ENCODE measurements at places on chromosomes 7 and 10.

GRCh38 chr7:80263333-80263732, 128.7 kb downstream of the GNAI1 start:
- no peak for DNase-seq

- no peak for DNase-seq
Observed at GRCh38 chr7:74481458-74482196, 27.9 kb downstream of the GTF2IRD1 start.

- no peak for DNase-seq
Observed at GRCh38 chr7:158121441-158122045, 466.1 kb downstream of the PTPRN2 start.

GRCh38 chr7:104845557-104845956, 168.4 kb upstream of the KMT2E start:
- DNase-seq, result no peak

GRCh38 chr7:37160656-37161055, 288.0 kb downstream of the ELMO1 start:
- no peak for DNase-seq

- peak; percentile 7 for DNase-seq
Observed at GRCh38 chr7:35878351-35878750, 77.5 kb downstream of the SEPTIN7 start.

DNA sequence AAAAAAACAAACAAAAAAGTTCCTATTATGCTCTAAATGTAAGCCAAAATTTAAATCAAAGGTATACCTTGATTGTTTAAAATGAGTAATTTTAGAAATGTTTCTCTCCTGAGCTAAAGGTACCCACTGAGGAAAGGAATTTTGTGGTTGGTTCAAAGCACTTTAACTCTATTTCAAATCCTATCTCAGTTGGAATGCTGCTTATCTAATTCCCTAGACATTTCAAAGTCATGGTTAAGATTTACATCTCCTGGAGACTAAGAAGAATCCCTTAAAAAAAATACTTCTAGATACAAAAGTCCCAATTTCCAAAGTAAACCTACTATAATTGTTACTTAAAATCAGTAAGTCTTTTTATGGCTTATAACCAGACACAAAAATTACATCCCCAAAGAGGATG, 830.7 kb downstream of the GRID1 start:
- no peak for DNase-seq

DNA sequence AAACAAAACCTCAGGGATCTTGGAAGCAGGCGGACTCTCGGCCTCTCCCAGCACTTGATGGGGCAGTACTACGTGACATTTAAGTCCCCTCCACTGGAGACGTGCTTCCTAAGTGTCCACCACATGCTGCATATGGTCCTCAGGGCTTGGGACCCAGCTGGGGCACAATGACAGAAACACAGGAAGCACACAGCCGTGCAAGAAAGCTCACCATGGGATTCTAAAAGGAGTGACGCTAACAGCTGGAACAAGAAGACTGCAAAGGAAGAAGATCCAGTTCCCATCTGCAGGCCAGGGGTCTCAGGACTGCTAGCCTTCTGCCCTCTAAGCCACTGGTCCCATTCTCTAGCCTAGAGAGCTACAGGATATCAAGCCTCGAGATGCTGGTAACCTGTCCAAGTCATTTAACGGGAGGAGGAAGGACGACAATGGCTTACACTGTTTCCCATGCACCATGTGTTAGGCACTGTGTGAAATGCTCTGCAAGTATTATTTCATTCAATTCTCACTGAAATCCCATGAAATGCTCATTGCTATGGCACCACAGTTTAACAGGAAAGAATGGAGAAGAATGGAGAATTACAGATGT, 61.1 kb downstream of the KCNMA1 start:
- DNase-seq, result no peak

DNA sequence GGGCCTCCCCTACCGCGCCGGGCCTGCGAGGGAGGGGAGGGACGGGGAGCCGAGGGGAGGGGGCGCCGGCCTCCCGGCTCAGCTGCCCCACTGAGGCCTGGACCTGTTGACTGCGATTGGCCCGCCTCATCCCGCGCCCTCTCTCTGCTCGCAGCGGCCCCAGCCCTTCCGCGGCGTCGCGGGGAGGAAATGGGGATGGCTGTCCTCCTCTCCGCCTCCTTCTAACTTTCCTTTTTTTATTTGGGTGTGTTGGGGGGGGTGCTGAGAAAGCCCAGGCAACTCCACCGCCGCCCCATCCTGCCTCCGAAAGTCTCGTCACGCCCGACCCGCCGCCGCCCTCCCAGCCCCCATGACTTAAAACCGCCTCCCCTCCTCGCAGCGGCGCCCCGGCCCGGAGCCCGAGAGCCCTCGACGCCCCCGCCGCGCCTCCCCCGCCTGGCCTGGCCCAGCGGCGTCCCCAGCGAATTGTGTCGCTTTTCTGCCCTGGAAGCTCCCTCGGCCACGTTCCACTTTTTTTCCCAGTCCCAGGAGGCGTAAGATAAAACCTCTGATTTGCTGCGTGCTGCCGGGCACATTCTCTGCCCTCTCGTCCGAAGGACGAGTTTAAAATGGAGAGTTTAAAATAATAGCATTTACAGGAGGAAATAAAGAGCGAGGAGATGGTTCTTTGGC, 842 bp upstream of the SKIDA1 start:
- DNase-seq, result peak; percentile 59

DNA sequence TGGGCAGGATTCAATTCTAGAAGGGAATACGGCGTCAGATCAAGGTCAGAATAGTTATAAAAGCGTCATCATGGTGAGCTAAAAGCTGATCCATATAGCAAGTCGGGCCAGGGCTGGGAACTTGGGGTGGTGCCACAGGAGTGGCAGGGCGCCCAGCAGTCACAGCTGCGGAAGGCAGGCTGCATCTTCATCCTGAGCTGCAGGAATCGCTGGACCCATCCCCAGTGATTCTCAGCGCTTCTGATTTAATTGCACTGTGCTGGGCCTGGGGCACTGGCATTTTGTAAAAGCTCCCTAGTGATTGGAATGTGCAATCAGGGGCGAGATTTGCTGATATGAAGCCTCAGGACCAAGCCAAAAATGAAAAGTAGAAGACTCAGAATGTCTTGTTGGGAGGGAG, 135.3 kb downstream of the CTTNBP2 start:
- DNase-seq, result no peak

DNA sequence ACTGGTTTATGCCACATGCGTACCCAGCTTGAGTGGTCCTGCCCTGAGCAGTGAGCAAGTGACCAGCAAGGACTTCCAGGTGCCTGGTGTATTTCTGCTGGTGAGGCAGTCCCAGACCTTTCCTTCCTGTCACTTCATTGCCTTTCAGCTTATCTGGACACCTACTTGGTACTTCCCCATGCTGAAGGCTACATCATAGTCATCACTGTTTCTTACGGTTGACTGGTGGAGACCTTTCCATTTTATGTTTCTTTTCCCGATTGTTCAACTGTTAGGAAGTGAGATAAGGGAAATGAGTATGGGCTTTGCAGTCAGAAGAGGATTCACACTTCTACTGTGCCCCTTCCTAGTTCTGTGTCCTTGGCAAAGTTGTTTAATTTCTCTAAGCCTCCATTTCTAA, 358.5 kb downstream of the GFRA1 start:
- no peak for DNase-seq

DNA sequence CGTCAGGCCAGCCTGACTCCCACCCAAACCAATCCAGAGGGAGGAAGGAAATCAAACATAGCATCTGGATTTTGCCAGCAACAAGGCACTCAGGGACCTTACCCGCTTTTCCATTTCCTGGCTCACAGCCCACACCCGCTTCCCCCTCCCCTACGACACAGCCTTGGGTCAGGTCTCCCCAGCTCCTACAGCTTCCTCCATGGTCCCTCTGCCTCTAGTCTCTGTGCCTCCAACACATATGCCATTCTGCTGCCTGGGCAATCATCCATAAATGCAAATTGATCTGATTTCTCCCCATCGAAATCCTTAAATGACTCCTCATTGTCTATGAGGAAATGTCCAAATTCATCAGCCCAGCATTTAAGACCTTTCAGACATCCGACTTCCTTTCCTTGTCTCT, 53.2 kb upstream of the CUX1 start:
- no peak for DNase-seq

GRCh38 chr7:52269669-52270068, 765.8 kb upstream of the POM121L12 start:
- DNase-seq, result no peak

DNA sequence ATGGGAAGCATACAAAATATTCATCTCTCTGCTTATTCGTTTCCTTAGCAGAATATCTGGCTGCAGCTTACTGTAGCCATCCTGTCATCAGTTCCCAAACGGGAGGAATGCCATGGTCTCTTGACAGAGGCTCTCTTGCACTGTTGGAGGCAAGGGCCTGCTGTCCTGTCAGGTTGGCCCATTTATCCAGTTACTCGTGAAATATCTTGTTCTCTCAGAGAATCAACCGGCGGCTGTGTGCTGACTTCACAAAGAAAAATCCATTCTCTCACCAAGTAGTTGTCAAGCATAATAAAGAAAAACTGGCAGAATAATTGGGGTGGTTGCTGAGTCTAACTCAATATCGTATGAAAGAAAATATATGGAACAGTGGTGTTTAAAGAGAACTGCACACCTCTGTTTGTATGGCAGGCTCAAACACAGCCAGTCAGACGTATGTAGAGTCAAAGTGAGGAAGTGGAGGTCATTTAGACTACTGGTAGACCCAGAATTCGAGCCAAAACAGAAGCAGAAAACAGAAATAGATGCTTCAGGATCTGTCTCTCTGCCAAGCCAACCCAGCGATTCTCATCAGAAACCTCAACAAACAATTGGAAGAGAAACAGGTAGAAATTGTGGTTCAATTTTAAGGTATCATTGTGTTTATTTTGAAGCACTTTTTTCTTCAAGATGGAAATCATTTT, 349.2 kb upstream of the PRKCQ start:
- no peak for DNase-seq

DNA sequence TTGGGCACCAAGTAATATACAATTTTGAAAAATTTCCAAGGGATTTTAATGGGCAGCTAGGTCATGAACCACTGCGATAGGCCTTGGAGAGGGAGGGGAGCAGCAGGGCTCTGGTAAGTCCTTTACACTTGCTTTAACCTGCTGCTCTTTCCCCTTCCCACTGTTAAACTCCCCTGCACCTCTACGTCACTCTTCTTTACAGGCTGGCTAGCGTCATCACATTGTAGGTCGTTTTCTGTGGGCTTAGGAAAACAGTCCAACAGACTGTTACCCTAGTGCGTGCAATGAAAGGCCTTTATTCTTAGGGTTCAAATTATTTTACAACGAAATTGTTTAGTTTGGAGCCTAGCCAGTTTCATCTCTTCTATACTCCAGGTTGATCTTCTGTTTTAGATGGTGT, 235.7 kb downstream of the AUTS2 start:
- no peak for DNase-seq

DNA sequence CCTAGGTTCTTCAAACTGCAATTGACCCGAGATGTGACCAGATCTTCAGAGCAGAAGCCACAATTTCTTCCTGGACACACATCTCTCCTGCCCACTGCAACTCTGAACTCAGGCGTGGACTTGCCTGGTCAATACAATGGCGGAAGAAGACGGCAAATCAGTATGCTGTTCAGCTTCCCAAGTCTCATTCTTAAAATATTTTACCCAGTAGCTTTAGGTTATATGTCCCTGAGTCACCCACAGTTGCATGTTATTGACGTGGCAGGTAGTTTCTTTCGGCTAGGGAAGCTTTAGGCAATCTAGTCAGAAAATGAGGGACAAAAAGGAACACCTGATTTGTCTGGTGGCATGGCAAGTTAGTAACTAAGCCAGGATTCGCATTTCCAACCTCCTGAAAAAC, 22.5 kb downstream of the CEP41 start:
- DNase-seq, result no peak

GRCh38 chr10:76051007-76051936, 619.8 kb downstream of the LRMDA start:
- DNase-seq, result no peak

DNA sequence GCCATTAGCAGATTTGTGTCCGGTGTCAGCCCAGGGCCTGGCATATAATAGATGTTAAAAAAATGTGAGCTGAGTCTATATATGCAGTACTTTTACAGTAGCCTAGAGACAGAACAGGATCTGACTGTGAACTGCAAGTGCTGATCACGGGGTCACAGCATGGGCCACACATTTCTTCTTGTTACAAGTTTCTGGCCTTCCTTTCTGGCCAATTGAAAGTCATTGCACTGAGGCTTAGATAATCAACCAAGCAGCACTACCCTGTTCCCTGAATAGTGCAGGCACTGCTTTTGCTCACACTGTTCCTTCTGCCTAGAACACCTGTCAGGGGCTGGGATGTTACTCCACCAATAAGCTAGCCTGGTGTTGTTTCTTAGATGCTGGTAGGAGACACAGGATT, 5.4 kb upstream of the MARVELD1 start:
- no peak for DNase-seq

DNA sequence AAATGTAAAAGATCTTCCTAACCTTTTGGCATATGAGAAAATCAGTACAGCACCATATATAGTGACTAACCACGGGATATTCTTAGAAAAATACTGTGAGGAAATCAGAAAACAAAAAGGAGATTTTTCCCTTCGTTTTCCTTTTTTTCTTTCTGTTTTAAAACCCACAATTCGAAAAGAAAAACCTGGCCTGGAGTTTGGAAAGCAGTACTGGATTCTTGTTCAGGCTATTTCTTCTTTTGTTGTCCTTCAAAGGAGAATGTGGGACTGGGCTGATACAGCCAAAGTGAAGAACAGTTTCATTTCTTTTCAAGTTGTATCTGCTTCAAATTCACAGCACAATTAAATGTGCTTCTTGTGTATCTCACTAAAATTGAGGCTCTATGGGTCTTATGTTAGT, 156.8 kb upstream of the PHYHIPL start:
- DNase-seq, result no peak

DNA sequence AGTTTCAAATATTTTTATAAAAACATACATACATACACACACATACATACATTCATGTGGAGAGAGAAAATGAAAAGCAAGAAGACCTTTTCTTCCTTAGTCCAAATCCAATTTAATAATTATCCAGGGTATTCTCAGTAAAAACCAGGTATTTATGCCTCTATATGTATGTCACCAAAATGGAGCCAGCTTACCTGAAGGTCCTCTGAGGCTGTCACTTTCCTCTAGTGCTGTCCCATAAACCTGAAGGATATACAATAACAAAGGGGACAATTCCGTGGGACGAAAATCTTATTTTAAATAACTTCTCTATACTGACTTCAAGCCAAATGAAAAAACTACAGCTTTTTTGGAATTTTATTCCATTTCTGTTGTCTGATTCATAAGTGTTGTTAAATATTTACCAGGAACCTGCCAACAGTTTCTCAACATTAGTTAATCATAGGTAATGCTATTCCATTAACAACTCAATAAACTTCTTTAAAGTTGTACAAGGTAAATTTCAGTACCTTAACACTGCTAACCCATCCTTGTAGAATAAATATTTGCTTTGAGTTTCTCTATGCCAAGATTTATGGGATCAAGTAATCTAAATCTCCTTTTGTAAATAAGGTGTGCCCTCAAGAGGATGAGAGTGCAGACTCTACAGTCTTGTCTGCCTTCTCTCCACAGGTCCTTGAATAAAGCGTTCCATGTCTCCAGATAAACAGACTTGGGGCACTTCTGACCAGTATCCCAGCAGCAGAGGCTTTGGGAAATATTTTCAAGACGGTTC, 260.3 kb downstream of the AHR start:
- DNase-seq, result no peak

GRCh38 chr7:92768501-92769393, 67.6 kb downstream of the CDK6 start:
- peak; percentile 36 for DNase-seq

- peak; percentile 37 for DNase-seq
Observed at GRCh38 chr7:6317797-6318438, 45.5 kb upstream of the CYTH3 start.

- DNase-seq, result no peak
Observed at GRCh38 chr7:77783111-77783510, 15.1 kb downstream of the TMEM60 start.

- DNase-seq, result peak; percentile 79
Observed at GRCh38 chr10:33334805-33335550, 511 bp upstream of the NRP1 start.

- no peak for DNase-seq
Observed at GRCh38 chr10:130512936-130513335, 376.7 kb downstream of the GLRX3 start.

All from HFFc6 (cell line).